Activated T-cell treated with anti-CD3 and anti-CD28 coated beads, Interleukin-2, amount 50 U/mL, for 1 hour (primary cell): ENCODE measurements at places on chromosomes 4 and X.

DNA sequence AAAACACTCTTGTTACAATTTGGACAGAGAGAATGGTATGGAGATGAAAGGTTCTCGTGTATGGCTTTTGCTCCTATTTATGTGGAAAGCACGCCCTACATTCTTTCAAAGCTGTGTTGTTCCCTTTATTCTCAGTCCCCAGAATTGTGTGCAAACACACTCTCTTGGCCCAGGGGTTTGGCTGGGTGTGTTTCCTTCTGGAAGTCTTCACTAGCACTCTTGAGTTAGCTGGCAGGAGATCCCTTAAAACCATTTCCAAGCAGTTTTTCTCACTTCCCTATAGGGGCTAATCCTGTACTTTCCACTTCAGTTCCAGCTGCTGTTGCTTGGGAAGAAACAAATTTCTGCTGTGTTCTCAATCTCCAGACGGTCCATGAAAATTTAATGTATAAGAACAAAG is 35.1 kb downstream of the FHL1 start:
- DNase-seq = no peak

GRCh38 chr4:56181140-56181953 is 205.9 kb downstream of the AASDH start:
- DNase-seq = no peak

DNA sequence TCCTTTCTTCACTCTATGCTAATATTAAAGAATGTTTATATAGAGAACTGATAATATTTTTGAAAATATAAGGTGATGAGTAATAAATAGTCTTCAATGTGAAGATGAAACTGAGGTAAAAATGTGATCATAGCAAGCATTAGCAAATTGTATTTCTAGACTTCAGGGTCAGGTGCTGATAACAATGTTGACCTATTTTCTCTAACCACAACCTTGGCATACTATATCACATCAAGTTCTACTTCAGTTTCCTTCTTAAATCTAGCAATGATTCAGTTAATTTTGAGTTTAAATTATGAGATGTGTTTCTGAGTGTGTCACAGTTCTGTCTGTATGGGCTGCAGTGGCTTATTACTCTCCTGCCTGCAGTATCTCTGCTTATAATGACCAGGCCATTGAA is 209.4 kb downstream of the RAPGEF2 start:
- DNase-seq = no peak

DNA sequence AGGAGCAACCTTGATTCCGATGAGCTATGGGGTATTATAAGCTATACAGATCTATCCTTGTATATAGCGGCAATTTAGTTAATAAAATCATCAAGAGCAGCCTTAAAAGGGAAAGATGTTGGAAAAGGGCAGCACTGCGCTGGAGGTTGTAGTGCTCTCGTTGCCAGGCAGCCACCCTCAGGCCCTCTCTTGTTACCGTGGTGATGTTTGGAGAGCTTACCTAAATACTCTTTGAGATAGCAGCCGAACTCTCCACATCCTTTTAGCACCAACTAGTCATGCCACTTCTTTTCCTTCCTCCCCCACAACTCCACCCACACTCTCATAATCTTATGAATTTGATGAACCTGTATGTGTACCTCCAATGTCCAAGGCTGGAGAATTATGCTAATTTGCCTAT is 3.8 kb upstream of the RADX start:
- peak; percentile 19 for DNase-seq

DNA sequence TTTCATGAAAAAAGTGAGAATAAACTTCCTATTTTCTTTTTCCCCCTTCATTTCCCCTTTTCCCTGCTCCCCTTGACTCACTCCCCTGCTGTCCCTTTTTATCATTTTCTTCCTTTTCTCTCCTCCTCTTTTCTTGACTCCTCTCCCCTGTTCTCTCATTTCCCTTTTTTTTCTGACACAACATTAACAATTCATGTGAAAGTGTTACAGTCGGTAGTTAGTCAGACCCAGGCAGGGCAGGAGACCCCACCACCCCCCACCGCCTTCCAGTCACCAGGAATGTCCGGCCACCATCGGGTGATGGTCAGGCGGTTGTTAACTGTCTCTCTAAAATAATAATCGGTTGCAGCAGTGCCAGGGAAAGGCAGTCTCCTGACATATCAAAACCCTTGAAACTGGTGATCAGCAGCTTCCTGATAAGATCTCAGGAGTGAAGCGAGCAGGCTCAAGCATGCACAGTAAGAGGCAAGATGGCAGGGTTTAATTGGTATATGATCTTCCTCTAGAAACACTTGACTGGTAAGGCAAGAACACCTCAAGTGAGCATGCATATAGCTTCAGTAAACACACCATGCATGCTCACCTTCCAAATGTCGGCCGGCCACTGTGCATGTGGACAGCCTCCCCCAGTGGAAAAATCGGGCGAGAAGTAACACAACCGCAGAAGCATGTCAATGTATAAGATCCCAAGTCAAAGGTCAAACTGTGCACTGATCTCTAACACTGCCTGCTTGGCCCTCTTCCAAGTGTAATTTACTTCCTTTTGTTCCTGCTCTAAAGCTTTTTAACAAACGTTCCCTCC is 191.4 kb downstream of the NDST4 start:
- no peak for DNase-seq

DNA sequence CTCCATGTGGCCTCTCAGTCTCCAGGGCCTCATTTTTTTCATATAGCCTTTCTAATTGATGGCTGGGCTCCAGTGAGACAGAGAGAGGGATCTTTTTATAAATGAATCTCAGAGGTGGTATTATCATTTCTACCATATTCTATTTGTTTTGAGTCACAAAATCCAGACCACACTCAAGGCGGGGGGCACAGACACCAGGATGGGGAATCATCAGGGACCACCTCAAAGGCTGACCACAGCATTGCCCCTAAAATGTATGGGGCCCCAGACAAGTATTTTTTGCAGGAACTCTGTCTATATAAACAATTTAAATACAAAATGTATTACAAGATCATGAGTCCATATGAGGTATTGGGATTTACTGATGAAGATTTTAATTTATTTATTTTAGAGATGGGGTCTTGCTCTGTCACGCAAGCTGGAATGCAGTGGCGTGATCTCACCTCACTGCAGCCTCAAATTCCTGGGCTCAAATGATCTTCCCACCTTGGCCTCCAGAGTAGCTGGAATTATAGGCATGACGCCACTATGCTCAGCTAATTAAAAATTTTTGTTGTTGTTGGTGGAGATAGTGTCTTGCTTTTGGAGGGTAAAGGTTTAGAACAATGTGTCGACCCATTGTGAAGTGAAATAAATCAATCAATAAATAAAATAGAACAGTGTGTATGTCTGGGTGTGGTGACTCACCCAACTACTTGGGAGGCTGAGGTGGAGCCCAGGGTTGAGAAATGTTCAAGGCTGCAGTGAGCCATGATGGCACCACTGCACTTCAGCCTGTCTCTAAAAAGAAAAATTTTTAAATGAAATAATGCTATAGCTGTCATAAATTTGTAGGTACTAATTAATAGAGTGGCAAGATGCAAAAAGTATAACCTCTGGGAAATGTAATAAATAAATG is 29.4 kb downstream of the WDR13 start:
- no peak for DNase-seq

DNA sequence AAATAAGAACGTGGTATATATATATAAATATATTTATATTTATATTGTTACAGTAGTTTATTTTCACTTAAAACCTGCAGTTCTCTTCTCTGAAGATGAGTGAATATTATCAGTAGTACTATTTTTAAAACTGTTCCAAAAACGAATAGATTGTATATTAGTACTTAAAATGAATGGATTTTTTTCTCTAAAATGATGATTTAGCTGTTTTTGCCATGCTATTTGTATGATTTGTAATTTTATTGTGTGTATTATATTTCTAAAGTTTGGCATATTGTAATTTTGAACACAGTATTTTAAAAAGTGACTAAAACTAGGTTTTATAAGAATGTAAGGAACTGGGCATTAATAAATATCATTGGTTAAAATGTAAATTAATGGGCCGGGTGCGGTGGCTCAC is 22.0 kb downstream of the TRAPPC11 start:
- DNase-seq = no peak

DNA sequence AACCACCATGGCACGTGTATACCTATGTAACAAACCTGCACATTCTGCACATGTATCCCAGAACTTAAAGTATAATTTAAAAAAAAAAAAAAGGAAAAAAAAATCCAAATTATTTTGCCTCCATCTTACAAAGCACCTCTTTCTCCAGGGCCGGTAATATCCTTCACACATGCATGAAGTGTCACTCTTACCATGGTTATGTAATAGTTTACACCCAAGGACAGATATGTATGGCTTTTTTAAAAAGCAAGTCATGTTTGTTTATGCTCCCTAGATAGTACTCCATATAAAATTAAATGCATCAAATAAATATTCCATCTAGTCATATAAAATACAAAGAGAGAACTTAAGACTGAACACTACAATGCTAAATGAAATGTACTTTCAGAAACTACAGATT is 22.5 kb downstream of the CHIC2 start:
- no peak for DNase-seq

DNA sequence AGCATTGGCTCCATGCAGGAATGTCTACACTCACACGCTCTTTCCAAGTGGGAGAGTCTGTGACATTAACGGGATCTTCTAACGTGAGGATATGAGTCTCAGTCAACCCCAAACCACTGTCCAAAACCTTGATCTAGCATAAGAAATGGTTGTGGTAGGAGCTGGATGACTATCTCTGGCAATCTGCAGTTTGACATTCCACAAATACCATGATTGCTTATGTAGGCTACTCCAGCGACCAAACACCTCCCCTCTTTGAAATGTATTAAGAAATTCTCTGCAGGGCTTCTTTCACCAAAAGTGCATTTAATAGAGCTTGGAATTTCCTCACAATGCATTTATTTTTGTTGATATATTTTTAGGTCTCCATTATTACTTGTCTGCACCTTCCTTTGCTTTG is 14.1 kb upstream of the STX18 start:
- no peak for DNase-seq

GRCh38 chr4:82523179-82523578 is 38.6 kb downstream of the TMEM150C start:
- no peak for DNase-seq

DNA sequence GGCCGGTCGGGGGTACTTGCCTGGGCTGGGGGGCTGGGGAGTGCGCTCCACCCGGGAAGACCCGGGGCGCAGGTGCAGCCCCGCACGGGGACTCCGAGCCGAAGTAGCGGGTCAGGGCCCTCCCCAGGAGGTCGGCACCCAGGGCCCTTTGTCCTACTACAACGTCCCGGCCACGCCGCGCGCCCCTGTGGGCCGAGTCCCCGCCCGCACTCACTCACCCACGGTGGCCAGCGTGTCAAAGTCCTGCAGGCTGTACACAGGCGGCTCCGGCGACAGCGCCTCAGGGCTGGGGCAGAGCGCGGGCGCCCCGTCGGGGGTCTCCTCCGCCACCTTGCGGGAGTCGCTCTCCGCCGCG is 602 bp downstream of the PRKX start:
- no peak for DNase-seq

DNA sequence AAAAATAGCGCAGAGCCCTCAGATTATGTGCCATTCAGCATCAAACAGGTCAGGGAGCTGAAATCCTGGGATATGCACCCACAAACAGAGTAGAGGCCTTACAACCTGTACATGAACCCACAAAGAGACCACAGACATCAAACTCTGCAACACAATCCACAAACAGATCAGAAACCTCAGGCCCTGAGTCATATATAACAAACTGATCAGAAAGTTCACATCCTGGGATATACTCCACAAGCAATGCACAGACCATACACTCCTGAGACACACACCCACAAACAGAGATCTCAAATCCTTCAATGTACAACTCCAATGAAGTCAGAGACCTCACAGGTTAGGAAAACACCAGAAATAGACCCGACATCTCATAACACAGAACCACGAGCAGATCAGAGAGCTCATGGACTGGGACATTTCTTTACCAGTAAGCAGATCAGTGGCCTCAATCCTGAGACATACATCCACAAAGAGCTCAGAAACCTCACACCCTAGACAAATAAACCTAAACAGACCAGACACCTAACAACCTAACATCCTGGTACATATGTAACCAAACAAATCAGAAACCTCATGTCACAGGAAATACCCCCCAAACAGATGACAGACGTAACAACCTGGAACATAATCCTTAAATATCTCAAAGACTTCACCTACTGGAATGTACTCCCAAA is 24.2 kb downstream of the SUV39H1 start:
- DNase-seq = no peak

- DNase-seq = no peak
Measured at GRCh38 chr4:76800902-76801301, 97.0 kb downstream of the SOWAHB start.

GRCh38 chr4:108662629-108663028 is 12.2 kb downstream of the OSTC start:
- no peak for DNase-seq

DNA sequence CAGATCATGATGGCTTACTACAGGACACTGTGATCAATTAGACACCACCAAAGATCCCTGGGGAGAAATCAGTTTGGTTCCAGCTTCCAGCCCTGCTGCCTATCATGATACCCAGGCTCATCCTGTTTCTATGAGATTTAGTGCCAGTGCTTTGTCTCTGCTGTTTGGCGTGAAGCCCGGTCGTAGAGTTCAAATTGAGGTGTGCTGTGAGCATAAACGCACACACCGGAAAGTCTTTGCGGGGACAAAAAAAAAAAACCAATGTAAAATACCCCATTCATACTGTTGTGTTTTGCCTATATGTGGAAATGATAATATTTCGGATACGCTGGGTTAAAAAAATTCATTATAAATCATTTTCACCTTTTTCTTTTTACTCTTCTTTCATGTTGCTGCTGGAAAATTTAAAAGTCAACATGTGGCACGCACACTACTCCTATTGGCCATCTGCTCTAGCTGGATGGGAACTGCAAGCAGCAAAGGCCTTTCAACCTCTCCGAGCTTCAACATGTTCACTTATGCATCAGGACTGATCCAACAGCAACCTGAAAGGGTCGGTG is 607 bp upstream of the DKC1 start:
- no peak for DNase-seq

DNA sequence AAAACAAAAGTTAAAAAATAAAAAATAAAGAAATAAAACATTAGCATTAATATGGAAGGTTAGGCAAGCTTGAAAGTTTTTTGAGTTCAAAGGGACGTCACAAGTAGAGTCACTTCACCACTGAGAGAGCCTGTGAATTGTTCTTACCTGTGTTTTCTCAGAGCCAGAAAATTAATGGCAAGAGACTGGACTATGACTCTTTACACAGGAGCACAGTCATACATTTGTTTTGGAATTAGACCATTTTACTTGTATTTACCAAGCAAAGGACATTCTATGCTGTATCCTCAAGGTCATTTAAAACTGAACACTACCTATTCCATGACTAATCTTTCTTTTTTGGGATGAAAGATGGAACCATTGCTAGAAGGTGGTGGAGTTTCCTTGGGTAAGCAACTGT is 346.1 kb downstream of the FAM47B start:
- DNase-seq = no peak
